Neural crest cell (in vitro differentiated cells): ENCODE measurements at places on chromosomes 7 and 10.

- DNase-seq, result no peak
Measured at GRCh38 chr10:46251857-46252847, 34.6 kb upstream of the ANTXRL start.

DNA sequence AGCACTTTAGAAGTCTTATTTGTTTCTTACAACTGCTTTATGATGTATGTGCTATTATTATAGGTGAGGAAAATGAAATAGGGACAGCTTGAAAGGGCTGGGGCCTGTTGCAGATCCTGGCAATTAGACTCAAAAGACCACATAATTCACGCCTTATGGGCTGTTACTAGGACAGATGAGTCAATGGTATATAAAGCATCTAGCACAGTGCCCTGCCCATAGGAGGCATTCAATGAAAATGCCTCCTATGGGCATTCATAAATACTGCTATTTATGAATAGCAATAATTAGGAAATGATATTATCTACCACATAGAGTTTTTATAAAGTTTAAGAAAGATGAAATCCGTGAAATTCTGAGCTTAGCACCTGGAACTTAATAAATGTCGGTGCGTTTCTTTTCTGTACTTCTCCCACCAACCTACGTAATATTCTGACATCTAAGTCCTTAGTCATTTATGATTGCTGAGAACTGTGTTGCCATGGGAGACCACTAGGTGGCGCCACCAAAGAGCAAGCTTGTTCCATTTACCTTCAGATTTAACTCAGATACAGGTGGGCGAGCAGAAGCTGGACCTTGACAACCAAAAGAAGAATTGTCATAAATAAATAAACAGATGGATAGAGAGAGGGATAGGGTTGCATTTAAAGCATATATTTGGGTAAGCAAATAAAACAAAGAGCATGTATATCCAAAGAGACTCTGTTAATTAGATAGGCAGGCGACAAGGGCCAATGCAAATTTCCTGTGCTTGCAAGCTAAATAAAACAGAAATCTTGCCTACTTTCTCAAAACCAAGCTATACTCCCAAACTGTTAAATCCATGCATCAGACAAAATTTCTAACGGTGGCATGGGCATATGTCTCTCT, 699.9 kb downstream of the INHBA start:
- peak; percentile 48 for DNase-seq

DNA sequence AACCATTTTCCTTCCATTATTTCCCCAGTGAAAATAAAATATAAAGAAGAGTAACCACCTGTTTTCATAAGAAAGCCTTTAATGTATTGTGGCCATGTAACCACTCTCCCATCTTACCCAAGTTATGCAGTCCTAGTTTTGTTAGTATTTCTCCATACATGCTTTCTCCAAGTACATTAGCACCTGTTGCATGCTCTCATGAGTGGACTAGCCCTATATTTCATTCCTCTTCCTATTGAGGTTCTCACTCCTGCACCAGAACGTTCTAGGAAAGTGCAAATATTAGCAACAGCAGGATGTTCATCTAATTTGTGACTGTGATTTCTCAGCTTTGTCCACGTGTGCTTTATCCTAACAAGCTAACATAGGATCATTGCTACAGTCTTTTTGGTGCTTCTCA, 155.1 kb upstream of the NPVF start:
- no peak for DNase-seq

DNA sequence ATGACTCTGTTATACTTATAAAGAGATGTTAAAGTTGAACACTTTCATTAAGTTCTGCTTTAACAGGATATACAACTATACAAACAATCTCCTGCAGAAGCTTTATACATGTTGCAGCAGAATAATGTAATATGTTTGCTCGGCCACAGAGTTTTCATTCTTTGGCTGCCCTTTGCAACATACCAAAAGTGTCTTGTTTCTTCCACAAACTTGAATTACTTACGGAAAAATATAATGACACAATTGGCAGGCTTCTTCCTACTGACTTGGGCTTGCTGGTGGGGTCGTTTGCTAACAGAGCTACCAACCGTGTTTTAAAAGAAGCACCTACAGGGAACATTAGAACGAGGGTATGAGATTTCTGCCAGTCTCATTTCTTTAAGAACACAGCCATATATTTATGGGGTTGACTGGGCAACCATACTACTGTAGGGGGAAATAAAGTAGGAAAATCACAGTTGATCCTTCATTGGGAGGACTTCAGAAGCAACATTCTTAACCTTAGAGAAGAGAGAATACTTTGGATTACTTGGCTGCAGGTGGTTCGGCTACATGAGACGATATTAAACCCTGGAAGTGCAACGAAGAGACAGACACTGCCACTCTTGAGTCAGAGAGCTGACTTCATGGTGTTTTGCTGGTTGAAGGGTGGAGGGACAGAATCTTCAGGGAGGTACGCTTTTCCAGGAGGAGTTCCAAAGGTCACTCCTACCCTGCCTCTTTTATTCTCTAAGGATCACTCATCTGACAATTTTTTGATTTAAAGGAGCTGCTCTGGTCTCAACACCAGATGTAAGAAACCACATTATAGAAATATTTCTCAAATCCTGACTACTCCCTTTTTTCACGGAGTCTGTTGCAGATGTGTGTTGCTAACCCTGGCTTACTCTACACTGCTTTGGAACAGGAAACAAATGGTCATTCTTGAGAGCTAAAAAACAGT, 123.9 kb downstream of the SEMA3C start:
- DNase-seq, result no peak

GRCh38 chr7:141234335-141235105, 160.7 kb downstream of the TMEM178B start:
- no peak for DNase-seq

DNA sequence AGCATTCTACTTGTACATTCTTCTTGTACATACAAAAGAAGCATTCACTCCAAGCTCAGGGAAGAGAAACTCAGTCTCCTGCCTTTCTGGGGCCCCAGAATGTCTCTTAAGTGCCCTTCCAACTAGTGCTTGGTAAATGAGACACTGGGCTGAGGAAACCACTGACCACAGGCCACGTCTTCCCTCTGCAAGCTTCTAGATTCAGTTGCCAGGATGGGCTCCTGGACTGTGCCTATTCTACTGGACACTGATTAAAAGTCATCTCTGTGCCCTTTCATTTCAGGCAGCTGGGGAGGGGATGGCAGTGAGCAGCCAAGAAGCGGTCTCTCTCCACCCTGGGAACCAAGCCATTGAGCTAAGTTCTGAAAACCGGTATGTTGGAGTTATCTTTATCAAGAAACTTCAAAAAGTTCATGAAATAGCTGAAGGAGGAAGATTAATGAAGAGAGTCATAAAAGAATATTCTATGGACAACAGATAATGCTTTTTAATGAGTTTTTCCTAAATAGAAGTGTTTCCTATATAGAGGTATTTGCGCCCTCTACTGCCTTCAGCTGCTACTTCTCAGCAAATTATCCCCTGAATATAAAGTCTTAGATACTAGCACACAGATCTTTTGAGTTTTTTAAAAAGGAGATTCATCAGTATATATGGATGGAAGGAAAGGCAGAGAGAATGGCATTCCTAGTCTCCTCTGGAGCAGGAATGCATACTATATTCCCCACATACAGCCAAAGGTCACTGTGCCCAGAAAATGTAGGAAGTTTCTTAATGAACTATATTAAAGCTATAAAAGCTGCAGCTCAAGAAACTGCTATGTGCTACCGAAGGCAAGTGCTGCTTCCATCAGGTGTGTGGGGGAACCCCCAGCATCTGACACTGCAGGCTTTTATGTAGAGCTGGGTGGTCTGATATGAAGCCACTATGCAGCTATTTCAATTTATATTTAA, 8.4 kb upstream of the IFIT1B start:
- DNase-seq, result no peak

DNA sequence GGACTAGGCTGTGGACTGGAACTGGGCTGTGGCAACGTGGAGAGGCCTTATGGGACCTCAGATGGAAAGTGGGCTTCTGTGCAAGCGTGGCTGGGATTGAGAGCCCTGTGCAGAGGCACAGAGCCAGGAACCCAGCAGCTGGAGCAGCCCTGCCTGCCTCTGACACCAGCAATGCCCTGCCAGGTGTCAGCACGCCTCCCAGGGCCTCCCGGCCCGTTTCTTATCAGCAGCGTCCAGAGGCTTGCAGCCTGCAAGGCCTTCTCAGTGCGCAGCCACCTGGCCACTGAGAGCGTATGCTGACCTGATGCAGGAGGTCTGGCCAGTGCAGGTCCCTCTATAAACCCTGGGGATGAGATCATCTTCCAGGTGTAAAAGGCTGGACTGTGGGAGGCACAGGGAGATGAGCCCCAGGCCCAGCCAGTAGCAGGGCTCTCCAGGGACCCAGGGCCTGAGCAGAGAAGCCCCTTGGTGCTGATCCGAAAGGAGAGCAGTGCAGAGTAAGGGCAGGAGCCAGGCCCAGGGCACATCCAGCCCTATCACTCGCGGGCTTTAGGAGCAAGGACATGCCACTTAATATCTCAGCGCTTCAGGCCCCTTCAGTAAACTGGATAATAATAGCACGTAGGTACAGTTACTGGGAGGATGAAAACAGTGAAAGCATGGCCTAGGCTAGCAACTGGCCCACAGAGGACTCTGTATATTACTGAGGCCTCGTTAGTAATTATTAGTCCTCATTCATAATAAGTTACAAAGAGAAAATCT, 38.8 kb upstream of the ANTXRL start:
- DNase-seq, result no peak

DNA sequence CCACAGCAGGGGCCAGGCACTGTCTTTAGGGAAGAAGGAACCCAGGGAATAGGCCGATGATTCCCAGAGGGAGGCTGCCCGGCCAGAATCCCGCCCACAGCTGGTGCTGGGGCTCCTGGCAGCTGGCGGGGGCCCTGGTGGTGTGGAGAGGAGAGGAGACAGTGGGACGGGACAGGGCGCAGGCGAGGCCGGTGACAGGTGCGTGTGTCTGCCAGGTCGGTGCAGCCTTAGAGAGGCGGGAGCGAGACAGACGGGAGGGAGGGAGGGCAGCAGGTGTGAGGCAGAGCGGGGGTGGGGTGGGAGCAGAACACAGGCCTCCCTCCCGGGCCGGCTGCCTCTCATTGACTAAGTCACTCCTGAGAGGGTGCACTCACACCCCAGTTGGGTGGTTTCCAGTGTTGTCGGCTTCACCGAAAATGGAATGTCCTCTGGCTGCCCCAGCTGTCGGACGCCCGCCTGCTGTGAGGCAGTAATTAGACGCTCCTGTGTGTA, 55.2 kb downstream of the ELFN1 start:
- no peak for DNase-seq

- no peak for DNase-seq
Measured at GRCh38 chr10:128950159-128950915, 516.7 kb upstream of the MGMT start.

GRCh38 chr7:150411606-150412005, 32.5 kb downstream of the ZNF775 start:
- DNase-seq, result no peak

DNA sequence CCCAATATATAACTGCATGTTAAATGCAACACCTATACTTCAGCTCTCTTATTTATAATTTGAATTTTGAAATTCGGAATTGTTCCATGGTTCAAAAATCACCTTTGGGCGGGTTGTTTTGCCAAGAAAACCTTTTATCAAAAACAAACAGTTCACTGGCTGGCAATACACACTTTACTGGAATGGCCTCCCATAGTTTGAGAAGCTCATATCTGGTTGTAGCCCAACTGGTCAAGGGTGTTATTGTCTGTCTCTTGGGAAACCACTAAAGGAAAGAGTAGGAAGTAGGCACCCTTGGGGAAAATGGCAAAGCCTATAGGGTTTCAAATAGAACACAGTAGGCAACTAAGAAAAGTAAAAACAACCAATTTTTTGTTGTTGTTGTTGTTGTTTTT, 117.9 kb downstream of the HIPK2 start:
- DNase-seq, result no peak

- no peak for DNase-seq
Measured at GRCh38 chr10:32929634-32930033, 28.4 kb downstream of the ITGB1 start.

- DNase-seq, result no peak
Measured at GRCh38 chr10:481628-482027, 207.8 kb downstream of the DIP2C start.

GRCh38 chr7:130314305-130314704, 21.3 kb downstream of the CPA4 start:
- no peak for DNase-seq

GRCh38 chr10:89301232-89301631, 614 bp upstream of the IFIT2 start:
- DNase-seq, result no peak

- DNase-seq, result no peak
Measured at GRCh38 chr10:48314107-48314506, 7.6 kb downstream of the MAPK8 start.

GRCh38 chr7:137443616-137444015, 100.1 kb upstream of the PTN start:
- DNase-seq, result no peak

- no peak for DNase-seq
Measured at GRCh38 chr7:33601884-33602283, 303.5 kb upstream of the BMPER start.

DNA sequence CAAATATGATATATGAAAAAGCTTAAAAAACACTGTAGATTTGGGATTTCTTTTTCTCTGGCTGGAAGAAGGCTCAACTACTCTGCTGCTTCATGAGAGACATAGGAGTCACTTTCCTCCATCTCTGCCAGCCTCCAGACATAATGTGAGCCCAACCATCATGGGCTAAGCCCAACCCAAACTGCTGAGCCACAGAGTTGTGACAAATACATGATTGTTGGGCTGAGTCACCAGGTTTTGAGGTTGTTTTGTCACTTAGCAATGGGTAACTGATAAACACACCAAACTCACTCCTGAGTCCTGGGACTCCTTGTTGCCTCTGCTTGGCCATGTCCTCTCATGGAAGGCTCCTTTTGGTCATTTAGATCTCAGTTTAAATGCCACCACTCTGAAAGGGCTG, 381.8 kb upstream of the FZD8 start:
- no peak for DNase-seq

GRCh38 chr10:23171232-23171876, 20.8 kb upstream of the PTF1A start:
- DNase-seq, result peak; percentile 56

DNA sequence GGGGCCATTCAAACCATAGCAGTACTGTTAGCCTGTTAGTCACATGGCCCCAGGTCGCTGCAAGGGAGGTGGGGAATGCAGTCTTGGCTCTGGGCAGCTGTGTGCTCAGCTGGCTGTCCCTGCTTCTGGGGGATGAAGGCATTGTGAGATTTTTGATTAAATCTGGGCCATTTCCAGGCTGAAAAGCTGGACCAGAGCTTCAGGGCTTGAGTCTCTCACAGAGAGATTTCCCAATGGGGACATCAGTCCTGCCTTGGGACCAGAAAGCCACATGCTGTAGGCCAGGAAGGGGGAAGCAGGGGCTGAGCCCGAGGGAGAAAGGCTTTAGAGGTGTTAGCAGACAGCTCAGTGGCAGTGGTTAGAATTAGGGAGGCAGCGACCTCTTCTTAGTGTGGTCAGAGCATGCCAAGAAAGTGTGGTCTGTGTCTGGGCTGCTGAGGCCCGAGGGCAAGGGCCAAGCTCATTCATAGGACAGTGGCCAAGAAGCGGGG, 33.6 kb downstream of the PALD1 start:
- DNase-seq, result no peak

GRCh38 chr7:135827391-135827790, 78.8 kb upstream of the FAM180A start:
- no peak for DNase-seq
